ENCODE measurements at places on chromosomes 3 and 15.

- DNase-seq: no peak
Observed at GRCh38 chr3:131537531-131537930, 34.8 kb upstream of the MRPL3 start.

- DNase-seq: no peak
Observed at GRCh38 chr15:77904901-77905300, 172.6 kb downstream of the TBC1D2B start.

GRCh38 chr3:45362161-45362560 is 26.2 kb upstream of the LARS2 start:
- no peak for DNase-seq

DNA sequence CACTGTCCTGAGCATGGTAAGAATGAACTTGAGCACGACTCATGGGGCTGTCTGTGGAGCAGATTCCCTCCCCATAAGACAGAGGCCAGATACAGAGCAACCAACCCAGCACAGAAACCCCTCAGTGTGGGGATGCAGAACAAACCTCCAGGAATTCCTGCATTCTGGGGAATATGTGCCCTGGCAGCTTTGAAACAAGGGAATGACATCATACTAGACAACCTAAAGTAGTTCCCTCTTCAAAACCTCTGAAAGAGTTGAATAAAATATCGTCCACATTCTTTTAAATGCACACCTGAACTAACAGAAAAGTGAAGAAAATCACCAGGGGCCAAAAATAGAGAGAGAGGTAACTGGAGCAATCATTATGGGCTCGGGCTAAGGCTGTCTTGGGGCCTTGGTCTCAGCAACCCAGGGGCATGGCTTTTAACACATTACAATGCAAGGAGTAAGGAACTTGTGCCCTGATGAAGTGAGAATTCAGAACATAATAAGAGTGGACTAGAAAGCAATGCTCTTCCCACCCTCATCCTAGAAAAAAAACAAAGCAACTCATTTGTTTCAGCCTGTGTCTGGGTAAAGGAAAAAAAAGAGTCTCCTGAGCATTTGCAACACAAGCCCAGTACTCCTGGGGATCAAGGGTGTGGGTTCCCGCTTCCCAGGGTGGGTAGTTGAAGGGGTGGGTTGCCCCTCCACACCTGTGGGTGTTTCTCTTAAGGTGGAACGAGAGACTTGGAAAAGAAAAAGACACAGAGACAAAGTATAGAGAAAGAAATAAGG is 43.9 kb downstream of the ADIPOQ start:
- DNase-seq: no peak

DNA sequence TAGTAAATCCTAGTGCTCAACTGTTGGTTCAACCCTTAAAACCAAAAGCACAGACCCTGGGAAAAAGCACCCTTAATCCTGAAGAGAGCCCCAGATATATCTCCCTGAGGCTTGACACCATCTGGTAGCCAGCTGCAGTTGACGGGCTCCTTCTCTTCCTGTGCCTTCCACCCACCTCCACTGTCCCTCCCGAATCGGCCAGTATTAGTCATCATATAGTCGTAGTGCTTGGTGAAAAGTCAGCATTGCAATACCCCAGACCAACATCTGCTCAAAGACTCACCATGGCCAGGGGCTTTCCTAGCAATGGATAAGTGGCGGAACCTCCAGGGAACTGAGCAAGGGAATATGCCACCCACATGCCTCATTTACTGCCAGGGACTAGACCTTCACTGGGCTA is 125.6 kb upstream of the CRBN start:
- no peak for DNase-seq

DNA sequence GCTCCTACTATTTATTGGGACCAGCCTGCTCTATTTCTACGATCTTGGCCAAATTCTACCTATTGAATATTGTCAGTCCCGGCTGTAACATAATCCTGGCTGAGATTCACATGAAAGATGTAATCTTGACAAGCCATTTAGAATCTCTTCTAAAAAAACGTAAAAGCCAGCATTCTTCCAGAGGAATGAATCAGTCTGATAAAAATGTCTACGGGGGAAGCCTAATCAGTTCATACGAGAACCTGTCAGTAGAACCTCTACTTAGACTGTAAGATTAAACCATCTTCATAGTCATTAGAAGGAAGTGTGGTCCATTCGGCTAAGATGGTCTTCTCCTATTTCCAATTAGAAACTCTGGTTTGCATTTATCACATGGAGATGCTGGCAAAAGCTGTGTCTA is 147.2 kb upstream of the WNT5A start:
- DNase-seq: no peak

GRCh38 chr3:41346698-41347270 is 147.5 kb downstream of the CTNNB1 start:
- no peak for DNase-seq

- peak; percentile 42 for DNase-seq
Observed at GRCh38 chr3:52313774-52314188, 2.3 kb upstream of the DNAH1 start.

DNA sequence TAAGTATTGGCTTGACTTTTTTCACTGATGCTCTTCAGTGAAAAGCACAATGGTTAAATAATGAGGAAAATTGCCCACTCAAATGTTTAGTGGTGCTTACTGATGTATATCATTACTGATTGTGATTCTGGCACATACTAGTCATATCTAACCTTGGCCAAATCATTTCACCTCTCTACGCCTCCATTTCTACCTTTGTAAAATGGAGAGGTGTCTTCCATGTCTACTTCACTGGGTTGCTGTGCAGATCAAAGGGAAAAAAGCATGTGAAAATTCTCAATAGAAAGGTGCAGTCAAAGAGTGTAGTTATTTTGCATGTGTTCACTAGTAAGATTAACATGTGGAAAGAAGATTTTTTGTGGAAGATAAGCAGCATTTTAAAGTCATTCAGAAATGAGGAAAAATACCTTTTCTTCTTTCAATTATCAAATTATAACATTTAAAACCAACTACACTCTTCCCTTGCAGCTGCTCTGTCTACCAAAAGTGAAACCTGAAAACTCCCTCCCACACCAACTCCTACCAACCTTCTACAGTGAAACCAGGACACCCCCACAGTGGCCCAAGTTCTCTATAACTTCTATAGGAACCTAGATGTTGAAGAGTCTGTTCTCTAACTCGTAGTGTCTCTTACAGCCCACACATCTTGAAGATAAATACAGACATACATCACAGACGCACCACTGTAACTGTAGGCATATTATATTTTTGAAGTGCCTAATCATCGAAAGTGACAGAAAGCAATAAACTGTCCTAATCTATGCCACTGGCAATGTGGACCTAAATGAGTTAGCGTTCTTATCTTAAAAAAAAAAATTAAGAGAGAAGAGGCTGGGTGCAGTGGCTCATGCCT is 1.4 kb downstream of the CD200R1 start:
- no peak for DNase-seq

DNA sequence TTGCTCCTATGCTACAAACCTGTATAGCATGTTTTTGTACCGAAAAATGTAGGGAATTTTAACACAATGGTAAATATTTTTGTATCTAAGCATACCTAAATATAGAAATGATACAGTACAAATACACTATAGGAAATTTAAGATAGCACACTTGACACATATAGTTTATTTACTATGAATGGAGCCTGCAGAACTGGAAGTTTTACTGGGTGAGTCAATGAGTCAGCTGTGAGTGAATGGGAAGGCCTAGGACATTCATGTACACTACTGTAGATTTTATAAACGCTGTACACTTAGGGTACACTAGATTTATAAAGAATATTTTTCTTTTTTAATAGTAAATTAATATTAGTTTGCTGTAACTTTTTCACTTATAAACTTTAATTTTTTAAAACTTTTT is 707.7 kb upstream of the EPHA6 start:
- DNase-seq: no peak

- no peak for DNase-seq
Observed at GRCh38 chr3:148307443-148307843, 390.3 kb upstream of the AGTR1 start.

- DNase-seq: peak; percentile 23
Observed at GRCh38 chr15:58864602-58865424, 68.7 kb downstream of the SLTM start.

DNA sequence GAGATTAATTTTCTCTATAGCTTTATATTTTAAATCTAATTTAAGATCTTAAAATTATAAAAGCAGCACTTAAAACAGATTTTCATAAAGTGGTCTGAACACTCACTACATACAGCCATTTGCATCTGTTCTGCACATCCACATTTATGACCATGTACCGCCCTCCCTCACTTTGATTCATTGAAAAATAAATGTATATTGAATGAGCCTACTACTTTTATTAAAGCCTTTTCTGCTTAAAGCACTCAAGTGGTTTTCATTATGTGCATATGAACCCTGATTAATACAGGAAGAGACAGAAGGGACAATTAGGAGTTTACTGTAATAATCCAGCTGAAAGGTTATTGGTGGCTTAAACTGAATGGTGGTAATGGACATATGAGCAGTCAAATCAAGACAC is 129.4 kb downstream of the DLG1 start:
- DNase-seq: no peak

GRCh38 chr15:38266247-38266986 is 13.8 kb downstream of the SPRED1 start:
- no peak for DNase-seq

DNA sequence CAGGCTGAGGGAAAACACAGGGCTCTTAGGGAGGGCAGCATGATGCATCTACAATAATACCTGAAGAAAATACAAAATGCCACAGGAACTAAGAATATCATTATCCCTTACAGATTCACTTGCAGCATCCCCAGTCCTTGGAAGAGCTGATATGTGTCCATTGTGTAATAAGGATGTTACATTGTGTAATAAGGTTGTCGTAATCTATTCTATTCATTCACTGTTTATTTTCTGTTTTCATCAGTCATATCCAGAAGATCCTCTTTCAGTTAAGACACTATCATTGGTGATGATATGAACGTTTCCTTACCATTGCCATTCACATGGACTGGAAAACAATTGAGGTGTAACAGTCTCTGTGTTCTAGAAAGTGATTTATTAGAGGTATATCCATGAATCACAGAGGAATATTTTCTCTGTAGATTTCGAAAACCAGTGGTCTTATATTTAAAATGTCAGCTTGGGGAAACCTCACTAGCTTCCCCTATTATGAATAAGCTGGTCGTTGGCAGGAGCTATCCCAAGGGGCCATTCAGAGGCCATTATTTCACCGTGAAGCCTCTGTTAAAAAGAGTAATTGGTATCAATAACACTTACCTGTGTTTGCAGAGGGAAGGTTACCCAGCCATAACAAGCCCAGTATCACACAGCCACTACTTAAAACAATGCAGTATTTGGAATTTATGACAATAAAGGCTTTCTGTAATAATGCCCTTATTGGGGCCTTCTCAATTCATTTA is 241.1 kb downstream of the ZNF385D start:
- DNase-seq: no peak

- DNase-seq: no peak
Observed at GRCh38 chr3:178915365-178915764, 156.2 kb downstream of the ZMAT3 start.

DNA sequence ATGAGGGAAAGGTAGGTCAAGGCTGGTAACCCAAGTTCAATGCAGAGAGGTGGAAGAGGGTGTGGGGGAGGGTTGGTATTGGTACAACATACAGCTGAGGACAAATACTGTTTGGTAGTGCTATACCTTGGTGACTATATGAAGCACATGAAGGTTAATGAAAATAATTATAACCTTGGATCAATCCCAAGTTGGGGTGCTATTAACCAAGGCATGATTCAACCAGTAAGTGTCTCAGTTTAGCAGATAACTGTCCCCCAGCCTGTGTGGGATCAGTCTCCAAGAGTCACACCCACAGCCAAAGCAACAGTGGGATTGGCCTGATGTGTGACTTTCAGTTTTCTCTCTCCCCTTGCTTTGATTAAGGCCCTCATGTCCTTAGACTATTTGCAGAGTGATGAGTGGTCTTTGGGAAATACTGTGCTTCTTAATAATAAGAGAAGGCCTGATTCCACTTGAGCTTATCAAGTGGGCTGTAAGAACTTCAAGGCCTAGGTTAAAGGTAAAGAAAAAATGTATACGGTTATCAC is 80.8 kb downstream of the EOMES start:
- no peak for DNase-seq

DNA sequence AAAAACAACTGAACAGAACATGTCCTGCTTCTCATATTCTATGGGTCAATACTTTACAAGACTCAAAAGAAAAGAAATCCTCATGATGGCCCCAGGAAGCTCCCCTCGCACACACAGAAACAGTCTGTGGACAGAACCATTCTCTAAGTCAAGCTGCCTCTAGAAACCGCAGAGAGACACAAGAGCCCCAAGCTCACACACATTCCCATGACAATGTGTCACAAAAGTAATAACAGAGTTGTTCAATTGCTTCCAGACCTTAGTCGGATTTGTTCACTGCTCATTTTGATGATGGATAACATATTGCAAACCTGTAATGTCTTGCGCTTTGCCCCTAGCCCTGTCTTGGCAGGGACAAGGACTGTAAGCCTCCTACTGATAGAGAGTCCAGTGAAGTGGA is 60.9 kb downstream of the UMPS start:
- DNase-seq: no peak

DNA sequence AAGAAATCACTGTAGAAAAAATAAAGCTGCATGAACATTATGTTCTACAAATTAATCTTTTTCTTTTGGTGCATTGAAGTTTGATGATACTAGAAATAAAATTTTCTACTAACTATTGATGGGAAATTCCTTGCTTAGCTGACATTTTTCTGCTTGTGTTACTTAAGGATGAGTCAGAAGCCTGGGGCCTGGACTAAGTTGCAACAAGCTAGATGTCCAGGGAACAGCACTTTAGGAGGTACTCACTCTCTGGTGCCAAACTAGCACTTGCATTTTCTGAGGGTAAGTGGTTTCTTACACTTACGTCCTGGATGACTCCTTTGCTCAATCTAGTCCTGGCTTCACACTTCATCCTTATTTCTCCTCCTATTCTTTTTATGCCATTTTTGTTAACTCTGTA is 945.1 kb downstream of the IGSF11 start:
- DNase-seq: no peak

DNA sequence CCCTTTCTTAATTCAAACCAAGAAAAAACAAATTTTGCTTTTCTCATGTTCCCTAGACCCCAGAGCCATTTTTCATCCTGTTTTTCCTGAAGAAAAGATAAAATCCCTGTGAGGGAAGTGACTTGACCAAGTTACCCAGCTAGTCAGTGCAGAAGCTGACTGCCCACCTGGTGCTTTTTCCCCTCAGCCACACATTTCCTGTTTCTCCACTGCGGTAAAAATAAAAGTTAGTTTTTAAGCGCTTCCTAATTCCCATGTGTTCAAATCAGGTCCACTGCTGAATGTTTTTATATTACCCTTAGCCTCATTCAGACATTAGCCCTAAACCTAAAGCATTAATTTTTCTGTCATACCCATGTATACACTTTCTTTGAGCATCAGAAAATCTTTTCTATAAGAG is 26.1 kb downstream of the PPP2R3A start:
- DNase-seq: no peak

DNA sequence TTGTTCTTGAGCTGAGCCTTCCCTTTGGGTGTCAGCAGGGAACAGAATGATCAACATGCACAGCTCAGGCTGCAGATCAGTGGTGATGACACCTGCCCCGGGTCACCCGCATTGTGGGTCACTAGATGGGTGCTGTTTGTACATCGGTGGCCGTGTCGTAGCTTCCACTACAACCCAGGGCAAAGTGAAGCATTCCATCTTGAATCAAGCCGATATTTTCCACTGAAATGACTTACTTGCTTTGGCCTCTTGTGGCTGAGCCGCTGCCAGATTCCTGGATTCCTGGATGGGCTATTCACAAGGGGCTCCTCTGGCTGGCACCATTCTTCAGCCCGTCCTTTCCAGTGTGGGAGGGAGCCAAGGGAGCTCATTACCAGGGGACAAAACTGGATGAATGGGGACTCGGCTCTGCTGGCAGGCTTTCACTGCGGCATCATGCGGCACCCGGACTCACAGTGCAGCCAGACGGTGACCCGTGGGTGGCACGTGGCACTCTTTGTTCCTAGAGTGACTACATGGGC is 65.6 kb downstream of the SLCO3A1 start:
- no peak for DNase-seq
